ENCODE measurements at places on chromosomes 7 and 10. TPM values are rescaled to one million over a fixed set of nuclear protein-coding genes. Genes with fewer than 3 reads are reported as not detected.

The LIPM gene
- total RNA-seq, result not detected

The JAZF1 gene
- 0.82 TPM for total RNA-seq

The PDGFA gene
- total RNA-seq, result 10.7 TPM

The NEUROD6 gene
- total RNA-seq, result not detected

The IFIT2 gene
- 7.1 TPM for total RNA-seq

The TUBB8 gene
- not detected for total RNA-seq

The IQCE gene
- 7.9 TPM for total RNA-seq

The TLL2 gene
- 0.72 TPM for total RNA-seq

The VAX1 gene
- total RNA-seq, result not detected

The GSDME gene
- total RNA-seq, result 114 TPM

The GJC3 gene
- total RNA-seq, result not detected

The CCDC3 gene
- 0.08 TPM for total RNA-seq

The CXCL12 gene
- total RNA-seq, result 0.90 TPM

The TUBAL3 gene
- total RNA-seq, result not detected

The ATP6V0E2 gene
- total RNA-seq, result 33.2 TPM

The CFAP69 gene
- total RNA-seq, result 1.1 TPM

The AGR3 gene
- not detected for total RNA-seq

The ZNF853 gene
- 0.13 TPM for total RNA-seq

The MKI67 gene
- total RNA-seq, result 183 TPM

The PDK4 gene
- 0.21 TPM for total RNA-seq

The PKD2L1 gene
- 0.08 TPM for total RNA-seq

The COL13A1 gene
- not detected for total RNA-seq

The CHAT gene
- not detected for total RNA-seq

The MBLAC1 gene
- 2.7 TPM for total RNA-seq

The UPF2 gene
- total RNA-seq, result 30.6 TPM

The TNPO3 gene
- 67.6 TPM for total RNA-seq

The LIMK1 gene
- 55.8 TPM for total RNA-seq

The TECPR1 gene
- total RNA-seq, result 16.8 TPM

The OR2A42 gene
- not detected for total RNA-seq

The DGKB gene
- total RNA-seq, result not detected

The ACHE gene
- 5.1 TPM for total RNA-seq

Data from GM12878 (cell line).